GM06990 (cell line): ENCODE measurements at places on chromosomes 11 and 22.

DNA sequence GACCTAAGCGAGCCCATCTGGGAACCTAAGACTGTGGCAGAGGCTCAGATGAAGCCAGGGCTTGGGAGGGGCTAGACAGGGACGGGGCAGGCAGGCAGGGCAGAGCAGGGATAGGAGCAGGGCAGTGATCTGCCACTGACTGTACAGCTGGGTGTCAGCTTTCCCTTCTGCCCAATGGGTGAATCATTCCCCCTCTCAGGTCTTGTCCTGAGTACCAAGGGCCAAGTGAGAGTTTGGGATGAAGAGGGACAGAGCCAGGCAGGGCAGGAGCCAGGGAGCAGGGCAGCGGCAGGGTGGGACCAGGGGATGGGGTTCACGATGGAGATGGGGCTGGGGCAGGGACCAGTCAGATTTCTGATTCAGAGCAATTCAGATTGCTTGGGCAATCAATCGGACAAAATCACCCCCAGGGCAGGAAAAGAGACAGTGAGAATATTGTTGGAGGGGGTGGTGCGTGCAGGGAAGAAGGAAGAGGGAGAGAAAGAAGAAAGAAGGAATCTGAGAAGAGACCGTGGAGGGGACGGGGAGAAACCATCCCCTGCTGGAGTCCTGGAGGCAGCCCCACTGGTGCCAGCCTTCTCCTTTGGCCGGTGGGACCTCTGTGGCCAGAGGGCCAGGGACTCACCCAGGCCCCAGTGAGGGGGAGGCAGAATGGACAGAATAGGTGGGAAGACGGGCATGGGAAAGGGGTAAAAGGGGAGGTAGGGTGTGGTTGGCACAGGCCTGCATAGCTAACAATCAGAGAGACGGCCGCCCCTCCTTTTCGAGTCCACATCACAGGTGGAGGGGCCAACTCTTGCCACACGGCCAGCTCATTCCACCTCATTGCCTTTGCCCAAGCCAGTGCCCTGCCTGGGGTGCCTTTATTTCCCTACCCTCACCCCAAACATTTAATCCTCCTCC is 47.2 kb downstream of the CYTH4 start:
- DNase-seq, result no peak

- no peak for DNase-seq
Measured at GRCh38 chr11:85930879-85931366, 75.7 kb downstream of the CCDC83 start.

DNA sequence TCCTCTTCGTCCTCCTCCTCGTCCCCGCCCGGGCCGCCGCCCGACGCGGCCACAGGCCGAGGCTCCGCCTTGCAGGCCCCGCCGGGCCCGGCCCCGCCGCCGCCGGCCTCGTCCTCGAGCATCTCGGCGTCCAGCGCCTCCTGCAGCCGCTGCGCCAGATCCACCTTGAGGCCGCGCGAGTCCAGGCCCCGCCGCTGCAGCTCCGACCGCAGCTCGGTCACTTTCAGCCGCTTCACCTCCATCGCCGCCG is 417 bp downstream of the HNRNPUL2 start:
- DNase-seq, result no peak

GRCh38 chr11:33263549-33263948 is 6.4 kb downstream of the HIPK3 start:
- no peak for DNase-seq

DNA sequence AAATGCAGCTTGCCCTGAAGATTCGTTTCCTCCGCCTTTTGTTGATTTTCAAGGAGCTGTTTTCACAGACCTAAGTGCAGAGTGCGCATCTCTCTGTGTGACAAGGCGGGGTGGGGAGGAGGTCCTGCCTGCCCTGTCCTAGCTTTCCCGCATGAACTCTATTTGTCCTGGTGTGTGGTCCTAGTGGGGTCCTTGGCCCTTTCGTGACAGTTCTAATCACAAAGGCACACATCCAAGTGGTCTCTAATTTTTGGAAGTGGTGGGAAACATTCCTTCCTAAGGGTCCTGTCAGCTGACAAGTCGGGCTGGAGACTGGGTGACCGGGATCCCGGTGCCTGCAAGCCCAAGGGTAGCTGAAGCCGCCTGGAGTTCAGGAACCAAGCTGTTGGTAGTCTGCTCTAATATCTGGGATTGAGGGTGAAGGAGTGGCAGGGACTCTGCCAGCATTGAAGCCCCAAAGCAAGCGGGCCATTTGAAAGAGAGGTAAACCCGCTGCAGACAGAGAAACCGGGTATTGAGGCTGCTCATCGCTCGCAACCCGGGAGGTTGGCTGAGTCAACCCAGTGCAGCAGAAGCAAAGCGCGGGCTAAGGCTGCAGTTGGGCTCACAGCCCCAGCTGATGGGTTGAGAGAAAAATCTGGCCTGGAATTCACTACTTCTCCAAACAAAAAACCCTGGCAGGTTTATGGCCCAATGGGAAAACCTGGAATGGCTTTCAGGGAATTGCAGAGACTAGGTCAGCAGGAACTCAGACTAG is 28.1 kb upstream of the FBXO3 start:
- DNase-seq, result no peak

DNA sequence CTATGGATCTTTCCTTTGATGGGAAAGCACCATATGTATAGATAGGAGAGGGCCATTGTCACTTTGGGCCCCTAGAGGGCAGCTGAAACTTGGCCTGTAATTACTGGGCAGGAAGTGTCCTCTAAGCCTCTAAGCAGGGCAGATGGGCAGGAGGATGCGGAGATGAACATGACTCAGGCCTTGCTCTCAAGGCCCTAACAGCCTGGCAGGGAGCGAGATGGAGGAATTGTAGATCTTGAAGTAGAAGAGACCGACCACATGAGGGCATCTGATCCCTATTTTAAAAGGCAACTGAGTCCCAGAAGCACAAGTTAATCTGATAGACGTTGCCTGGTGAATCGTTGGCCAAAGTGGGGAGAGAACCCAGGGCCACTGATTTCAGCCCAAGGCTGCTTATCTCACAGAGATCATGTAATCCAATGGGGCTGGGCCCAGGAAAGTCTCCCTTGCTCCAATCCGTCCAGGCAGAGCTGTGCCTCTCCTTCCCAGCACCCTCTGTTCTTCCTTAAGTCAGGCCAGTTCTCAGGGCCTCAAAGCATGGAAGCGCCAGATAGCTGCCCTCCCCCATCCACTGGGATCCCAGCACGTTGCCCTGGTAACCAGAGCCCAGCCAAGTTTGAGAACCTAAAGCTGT is 2.5 kb upstream of the SEPTIN3 start:
- peak; percentile 53 for DNase-seq

DNA sequence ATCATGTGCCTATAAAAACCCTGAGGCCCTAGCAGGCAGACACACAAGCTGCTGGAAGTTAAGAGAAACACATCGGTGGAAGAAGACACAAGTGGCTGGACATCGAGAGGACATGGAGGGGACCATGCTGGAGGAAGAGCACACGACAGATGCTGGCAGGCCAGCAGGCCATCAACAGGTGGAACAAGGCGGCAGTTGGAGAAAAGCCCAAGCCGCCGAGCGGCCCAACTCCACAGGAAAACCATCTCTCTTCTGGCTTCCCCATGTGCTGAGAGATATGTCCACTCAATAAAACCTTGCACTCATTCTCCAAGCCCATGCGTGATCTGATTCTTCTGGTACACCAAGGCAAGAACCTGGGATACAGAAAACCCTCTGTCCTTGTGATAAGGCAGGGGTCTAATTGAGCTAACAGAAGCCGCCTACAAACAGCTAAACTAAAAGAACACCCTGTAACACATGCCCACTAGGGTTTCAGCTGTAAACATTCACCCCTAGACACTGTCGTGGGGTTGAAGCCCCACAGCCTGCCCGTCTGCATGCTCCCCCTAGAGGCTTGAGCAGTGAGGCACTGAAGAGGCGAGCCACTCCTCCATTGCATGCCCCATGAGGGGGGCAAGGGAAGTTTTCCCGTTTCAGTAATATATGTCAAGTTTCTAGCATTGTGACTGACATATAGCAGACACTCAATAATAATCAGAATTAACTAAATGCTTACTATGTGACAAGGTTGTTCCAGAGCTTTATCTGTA is 39.0 kb upstream of the MMP20 start:
- no peak for DNase-seq
